ENCODE measurements at places on chromosomes 1 and 21. TPM values are rescaled to one million over a fixed set of nuclear protein-coding genes. Genes with fewer than 3 reads are reported as not detected.

The TDRD10 gene
- total RNA-seq = not detected

The CYP4B1 gene
- total RNA-seq = 0.38 TPM

GRCh38 chr1:34272152-34272551 is 95.4 kb downstream of the C1orf94 start:
- no peaks in the 10 kb centered on the region for H3K27me3 ChIP-seq
- H3K36me3 ChIP-seq = no peaks in the 10 kb centered on the region
- no peak overlapping the region for H3K27ac ChIP-seq
- H3K4me3 ChIP-seq = no peak overlapping the region

GRCh38 chr1:230279583-230279945 is 146.6 kb downstream of the PGBD5 start:
- no peak for DNase-seq
- peaks cover 4% of the 10 kb centered on the region for H3K4me1 ChIP-seq
- H3K27ac ChIP-seq = no peak overlapping the region

DNA sequence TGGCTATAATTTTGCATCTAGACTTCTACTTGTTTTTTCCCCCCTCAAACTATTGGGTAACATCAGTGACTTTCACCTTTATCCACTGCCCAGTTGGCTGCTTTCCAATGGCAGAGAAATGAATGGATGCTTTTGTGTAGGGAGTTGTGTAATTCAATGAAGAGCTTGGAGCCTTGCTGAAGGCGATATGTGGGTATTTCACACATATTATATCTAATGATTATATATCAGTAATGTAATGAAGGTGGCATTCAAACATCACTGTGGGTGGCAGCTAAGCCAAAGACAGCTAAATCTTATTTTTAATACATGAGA is 81.2 kb downstream of the TGFB2 start:
- H3K27me3 ChIP-seq = no peaks in the 10 kb centered on the region
- no peak overlapping the region for H3K27ac ChIP-seq

GRCh38 chr1:234725177-234726132 is 115.5 kb upstream of the IRF2BP2 start:
- no peaks in the 10 kb centered on the region for H3K36me3 ChIP-seq
- H3K4me1 ChIP-seq = peaks cover 64% of the 10 kb centered on the region
- no peak overlapping the region for H3K4me3 ChIP-seq
- no peaks in the 10 kb centered on the region for H3K27me3 ChIP-seq
- peak overlapping the region; percentile 94 for H3K27ac ChIP-seq

DNA sequence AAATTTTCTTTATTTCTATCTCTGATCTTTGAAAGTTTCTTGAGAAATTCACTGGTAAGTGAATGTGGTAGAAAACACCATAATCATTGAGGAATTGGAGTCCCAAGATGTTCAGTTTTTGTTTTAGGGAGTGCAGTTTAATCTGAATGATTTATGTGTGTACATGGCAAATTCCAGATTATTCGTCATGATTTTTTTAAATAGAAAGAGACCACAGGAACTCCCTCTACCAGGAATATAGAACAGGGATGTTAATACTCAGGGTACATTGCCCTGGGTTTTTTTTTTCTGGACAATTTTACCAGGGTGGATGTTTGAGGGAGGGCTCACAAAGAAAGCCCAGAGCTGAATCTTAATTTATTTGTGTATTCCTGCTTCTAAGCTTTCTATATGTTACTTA is 109.0 kb downstream of the VPS13D start:
- no peaks in the 10 kb centered on the region for H3K27me3 ChIP-seq
- H3K4me1 ChIP-seq = peaks cover 4% of the 10 kb centered on the region
- H3K36me3 ChIP-seq = peaks cover 2% of the 10 kb centered on the region

- H3K27me3 ChIP-seq = no peaks in the 10 kb centered on the region
- DNase-seq = no peak
- peak overlapping the region; percentile 91 for H3K4me3 ChIP-seq
- H3K4me1 ChIP-seq = no peaks in the 10 kb centered on the region
- no peaks in the 10 kb centered on the region for H3K36me3 ChIP-seq
Measured at GRCh38 chr21:32392299-32392879, 423 bp downstream of the URB1 start.

DNA sequence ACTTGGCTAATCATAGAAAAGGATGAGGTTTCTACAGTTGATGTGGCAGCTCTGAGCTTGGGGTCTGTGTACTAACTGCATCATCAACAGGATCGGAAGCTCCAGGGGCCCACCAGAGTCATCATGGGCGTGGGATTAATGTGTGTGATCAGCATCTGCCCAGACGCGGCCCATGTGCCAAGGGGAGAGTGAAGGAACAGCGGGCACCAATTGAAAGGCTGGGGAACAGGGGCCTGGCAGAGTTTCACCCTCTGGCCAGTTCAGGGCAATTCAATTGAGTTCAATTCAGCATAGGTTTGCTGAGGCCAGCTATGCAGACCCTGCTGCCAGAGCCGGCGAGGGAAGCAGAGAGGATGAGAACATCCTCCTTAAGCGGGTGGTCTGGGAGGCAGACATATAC is 260.0 kb upstream of the AJAP1 start:
- H3K27ac ChIP-seq = no peak overlapping the region
- H3K36me3 ChIP-seq = no peaks in the 10 kb centered on the region
- DNase-seq = no peak
- H3K4me3 ChIP-seq = no peak overlapping the region
- H3K4me1 ChIP-seq = no peaks in the 10 kb centered on the region

DNA sequence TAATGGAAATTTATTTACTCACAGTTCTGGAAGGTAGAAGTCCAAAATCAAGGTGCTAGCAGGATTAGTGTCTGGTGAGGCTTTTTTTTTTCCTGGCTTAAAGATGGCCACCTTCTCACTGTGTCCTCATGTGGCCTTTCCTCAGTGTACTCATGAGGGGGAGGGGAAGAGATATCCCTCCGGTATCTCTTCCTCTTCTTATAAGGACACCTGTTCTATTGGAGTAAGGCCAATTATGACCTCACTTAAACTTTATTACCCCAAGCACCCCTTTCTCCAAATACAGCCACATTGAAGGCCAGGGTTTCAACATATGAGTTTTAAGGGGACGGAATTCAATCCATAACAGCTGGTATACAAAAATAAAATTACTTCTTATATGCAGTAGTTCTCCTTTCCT is 203.7 kb upstream of the C1orf87 start:
- H3K4me3 ChIP-seq = no peak overlapping the region
- no peak overlapping the region for H3K27ac ChIP-seq
- no peaks in the 10 kb centered on the region for H3K4me1 ChIP-seq
- DNase-seq = no peak
- H3K36me3 ChIP-seq = no peaks in the 10 kb centered on the region
